T-cell (primary cell): ENCODE measurements at places on chromosomes 2 and 18.

DNA sequence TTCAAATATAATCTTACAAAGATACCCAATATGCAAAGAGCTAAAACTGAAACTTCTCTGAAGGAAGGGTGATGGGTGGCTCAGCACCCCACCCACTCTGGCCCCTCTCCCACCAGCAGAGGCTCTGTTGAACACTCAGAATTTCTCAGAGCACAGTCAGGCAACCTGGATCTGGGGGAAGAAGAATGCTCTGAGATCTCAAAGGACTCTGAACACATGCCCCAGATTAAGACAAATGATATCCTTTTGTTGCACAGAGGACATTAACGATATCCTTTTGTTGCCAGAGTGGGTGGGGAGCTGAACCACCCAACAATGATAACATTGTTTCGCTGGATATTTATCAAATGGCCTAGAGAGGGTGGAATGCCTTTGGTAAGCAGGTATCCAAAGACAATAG, 104.8 kb downstream of the LBH start:
- H3K36me3 ChIP-seq: no peaks in the 10 kb centered on the region
- DNase-seq: no peak
- H3K4me3 ChIP-seq: no peak overlapping the region
- H3K27ac ChIP-seq: peak overlapping the region; percentile 91

- no peak for DNase-seq
- no peak overlapping the region for H3K4me3 ChIP-seq
- no peaks in the 10 kb centered on the region for H3K36me3 ChIP-seq
- H3K4me1 ChIP-seq: no peaks in the 10 kb centered on the region
- H3K27ac ChIP-seq: no peak overlapping the region
Measured at GRCh38 chr18:30945761-30946160, 96.8 kb downstream of the DSC3 start.

GRCh38 chr2:60267122-60267521, 286.3 kb downstream of the BCL11A start:
- no peaks in the 10 kb centered on the region for H3K36me3 ChIP-seq
- H3K4me3 ChIP-seq: no peak overlapping the region
- H3K27me3 ChIP-seq: no peaks in the 10 kb centered on the region
- no peak for DNase-seq

- no peaks in the 10 kb centered on the region for H3K4me1 ChIP-seq
- no peak overlapping the region for H3K4me3 ChIP-seq
- DNase-seq: no peak
- no peak overlapping the region for H3K27ac ChIP-seq
- H3K36me3 ChIP-seq: no peaks in the 10 kb centered on the region
Measured at GRCh38 chr2:48715042-48715899, 40.3 kb downstream of the LHCGR start.
